ENCODE measurements at places on chromosomes 4 and X.

DNA sequence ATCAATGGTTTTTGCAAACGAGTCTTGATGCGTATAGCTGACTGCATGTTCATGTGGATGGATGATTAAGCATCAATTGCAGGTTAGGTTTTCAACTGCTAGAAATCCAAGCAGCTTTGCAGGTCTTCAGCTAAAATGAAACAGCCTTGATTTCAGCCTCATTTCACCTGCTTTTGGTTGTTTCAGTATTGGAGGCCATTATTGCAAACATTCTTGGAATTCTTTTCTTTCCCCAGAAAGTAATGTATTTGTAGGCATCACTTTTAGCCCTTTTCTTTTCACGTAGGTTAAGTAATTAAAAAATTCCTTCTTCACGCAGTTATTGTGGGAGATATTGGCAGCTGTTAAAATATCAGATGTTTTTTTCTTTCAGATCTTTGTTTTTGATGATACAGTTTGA lies 8.8 kb downstream of the ZAR1 start:
- no peak for DNase-seq

DNA sequence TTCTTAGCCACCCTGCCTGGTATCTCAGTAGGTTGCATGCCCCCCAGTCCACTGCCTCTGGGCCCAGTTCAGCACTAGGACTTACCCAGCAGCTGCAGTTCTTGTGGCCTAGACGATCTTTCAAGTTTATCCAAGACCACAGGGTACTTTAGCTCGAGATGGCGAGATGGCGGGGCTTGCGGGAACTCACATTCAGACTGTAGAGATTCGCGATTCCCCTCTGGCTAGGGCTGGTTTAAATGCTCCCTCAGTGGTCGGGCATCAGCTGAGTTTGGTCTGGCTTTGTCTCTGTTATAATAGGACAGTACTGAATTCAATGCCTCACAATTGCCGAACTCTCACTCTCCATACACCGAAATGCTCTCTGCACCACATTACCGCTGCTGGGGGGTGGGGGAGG lies 18.4 kb upstream of the RFC1 start:
- DNase-seq: no peak

- no peak for DNase-seq
These were observed 61.8 kb downstream of the ZNF732 start for GRCh38 chr4:243426-243825.

DNA sequence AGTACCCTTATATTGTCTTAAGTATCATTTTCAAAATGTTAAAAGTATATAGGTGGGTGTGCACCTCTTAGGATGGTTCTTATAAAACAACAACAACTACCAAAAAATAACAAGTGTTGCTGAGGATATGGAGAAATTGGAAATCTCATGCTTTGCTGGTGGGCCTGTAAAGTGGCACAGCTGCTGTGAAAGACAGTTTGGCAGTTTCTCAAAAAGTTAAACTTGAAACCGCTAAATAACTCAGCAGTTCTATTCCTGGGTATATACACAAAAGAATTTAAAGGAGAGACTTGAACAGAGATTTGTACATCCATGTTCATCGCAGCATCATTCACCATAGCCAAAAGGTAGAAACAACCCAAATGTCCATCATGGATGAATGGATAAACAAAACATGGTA lies 65.5 kb downstream of the HAND2 start:
- DNase-seq: no peak

DNA sequence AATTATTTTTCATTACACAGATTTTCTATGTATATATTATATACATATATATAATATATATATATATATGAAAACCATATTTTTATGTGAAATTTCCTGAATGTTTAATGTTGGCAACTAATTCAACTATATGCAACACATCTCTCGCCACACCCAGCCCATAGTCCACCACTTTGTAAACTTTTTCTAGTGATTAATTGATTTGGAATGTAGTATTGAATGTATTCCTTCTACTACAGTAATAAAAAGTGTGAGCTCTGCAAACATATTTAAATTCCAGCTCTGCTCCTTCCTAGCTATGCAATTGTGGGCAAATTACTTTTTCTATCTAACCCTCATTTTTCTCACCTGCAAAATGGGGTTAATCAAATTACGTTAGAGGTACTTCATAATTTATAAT lies 187.8 kb downstream of the TEX11 start:
- no peak for DNase-seq

- DNase-seq: no peak
These were observed 90.4 kb upstream of the VEGFC start for GRCh38 chr4:176883108-176883550.

DNA sequence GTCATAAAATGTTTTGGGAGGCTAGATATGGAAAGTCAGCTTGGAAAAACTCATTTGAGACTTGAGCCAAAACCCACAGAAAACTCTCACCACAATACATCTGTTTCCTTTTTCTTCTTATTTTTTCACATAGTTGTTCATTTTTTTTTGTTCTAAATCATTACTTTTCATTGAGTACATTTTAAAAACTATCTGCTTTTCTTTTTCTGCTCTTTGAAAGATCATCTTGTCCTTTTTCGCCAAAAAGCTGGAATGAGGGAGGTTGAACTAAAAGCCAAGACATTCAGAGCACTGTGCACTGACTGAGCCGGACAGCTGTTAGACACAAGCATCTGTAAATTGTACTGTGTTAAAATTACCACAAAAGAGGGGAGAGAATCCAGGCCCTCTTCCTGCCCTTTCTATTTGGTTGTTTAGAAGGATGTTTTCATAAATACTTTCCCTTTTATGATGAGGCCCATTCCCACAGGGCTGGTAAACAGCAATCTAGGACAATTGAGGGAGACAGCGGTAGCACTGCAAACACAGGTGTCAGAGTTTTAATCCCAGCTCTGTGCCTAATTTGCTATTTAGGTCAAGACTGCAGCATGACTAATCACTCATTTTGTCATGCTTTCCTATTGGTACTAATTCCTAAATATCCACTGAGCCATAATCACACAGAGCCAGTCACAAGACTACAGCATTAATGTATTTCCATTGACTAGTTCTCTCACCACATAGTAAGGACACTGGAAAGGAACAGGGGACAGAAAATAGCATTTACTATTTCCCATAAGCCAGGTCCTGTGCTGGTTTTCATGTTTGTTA lies 7.3 kb upstream of the RNF150 start:
- DNase-seq: no peak

- no peak for DNase-seq
These were observed 73.5 kb downstream of the HS3ST1 start for GRCh38 chr4:11355226-11355625.

DNA sequence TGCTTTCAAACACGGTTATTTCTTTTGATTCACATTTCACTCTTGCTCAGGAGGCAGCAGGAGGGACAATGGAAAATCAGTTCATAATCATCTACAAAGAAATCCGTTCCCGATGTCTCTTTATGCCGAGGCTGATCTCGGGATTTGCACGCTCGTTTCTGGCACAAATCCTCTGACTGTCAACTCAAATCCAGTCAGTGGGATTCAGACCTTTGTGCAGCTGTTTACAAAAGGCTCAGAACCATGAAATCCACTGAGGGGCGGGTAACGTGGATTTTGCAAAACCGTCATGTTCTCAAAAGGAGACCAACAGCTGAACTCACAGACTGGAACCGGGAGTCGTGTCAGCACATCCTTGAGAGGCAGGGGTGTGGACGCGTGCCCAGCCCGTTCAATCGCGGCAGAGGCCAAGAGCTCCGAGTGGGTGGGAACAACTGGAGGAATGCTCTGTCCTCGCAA lies 46.4 kb downstream of the ACOX3 start:
- DNase-seq: no peak

- no peak for DNase-seq
These were observed 4.6 kb downstream of the MAGIX start for GRCh38 chrX:49166914-49167739.

DNA sequence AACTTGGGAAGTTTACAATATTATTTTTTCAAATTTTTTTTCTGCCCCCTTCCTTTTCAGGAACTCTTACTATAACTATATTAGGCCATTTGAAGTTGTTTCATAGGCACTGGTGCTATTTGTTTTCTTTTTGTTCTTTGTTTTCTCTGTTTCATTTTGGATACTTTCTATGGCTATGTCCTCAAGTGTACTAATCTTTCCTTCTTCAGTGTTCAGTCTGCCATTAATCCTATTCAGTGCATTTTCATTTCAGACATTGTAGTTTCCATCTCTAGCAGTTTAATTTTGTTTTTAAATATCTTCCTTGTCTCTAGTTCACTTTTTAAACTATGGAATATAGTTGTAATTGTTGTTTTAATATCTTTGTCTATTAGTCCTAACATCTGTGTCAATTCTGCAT lies 48.0 kb upstream of the SMAD1 start:
- DNase-seq: no peak

GRCh38 chrX:96453139-96453538 lies 231.5 kb upstream of the DIAPH2 start:
- no peak for DNase-seq

DNA sequence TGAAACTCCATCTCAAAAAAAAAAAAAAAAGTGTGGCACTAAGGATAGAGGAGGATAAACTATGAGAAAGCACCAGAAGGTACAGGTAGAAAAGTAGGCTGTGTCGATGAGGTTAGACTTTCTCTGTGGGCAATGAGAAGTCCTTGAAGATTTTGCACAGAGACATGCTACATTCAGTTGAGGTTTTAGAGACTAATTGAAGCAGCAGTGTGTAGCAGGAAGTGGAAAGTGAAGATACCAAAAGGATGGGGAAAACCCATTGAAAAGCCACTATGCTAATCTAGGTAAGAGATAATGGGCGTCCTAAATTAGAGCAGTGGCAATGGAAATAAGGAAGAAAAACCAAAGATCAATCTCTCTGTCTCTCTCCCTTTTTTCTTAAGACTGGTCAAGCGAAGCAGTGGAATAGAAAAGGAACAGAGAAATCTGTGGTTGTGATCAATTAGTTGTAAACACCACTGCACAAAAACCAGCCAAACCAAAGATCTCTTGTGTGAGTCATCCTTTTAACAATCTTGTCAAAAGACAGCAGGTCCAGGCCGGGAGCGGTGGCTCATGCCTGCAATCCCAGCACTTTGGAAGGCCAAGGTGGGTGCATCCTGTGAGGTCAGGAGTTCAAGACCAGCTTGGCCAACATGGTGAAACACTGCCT lies 3.5 kb downstream of the SPINK2 start:
- DNase-seq: no peak

DNA sequence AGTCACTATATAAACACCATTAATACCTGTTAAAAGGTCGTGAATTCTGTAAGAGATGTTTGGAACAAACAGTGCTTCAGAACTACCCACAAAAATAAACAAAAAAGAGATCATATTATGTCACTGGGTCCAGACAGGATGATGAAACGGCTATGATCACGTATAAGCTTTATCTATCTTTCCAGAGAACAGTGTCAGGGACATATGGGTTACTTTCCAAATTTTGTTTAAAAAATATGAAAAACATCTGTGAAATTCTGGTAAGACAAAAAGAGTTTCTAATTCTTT lies 90.0 kb downstream of the SORBS2 start:
- no peak for DNase-seq

DNA sequence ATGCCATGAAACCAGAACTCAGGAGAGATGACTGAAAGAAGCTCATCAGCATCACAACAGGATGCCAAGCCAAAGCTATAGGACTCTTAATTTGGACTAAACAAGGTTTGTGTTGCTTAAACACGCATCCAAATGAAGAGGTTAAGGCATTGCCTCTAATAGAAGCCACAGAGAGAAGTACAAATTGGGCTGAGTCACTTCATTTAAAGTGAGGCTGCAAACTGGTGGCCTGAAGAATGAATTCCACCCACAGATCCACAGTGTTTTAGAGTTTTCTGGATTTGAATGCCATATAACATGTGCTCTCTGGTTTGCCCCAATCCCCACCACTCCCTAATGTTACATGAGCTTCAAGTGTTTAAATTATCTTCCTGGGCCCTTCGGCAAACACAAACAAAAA lies 103.5 kb downstream of the FIP1L1 start:
- no peak for DNase-seq

GRCh38 chr4:89665662-89666061 lies 171.3 kb downstream of the SNCA start:
- no peak for DNase-seq

DNA sequence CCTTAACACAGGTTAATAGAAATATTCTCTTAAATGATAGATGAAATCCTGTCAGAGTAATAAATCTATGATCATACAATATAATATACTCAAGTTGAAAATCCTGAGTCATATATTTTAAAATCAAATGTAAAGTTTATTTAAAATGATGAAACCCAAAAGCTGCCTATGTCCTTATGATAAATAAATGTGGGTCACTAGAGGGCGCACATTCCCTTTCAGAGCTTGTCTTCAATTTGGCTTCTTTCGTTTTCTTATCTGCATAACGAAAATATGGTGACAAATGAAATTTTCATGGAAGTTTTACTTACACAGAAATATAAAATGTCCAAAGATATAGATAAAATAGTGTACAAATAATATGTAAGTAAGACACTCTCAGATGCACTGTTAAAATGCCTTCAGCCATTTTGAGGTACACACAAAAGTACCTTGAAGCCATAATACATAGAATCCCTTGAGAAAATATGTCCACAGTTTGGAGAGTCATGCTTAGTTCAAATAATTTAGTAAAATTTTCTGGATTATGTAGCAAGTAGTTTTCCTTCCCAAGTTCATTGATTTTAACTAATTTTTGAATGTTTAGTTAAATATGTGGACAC lies 680.4 kb downstream of the DMD start:
- DNase-seq: no peak

DNA sequence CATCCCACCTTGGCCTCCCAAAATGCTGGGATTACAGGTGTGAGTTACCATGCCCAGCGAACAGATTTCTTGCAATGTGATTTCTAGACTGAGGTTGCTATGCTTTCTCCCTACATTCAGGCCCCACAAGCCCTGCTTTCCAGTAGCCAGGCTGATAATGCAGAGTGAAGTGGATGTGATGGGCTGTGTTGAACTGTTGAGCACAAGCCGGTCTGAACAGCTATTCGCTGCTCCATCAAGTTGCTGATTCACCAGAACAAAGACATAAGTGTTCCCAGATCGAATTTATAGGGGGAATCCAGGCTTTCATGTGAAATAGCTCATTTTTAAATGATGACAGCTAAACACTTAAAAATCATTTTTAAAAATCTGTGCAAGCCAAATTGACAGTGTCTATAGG lies 8.0 kb downstream of the NIPAL1 start:
- DNase-seq: no peak

DNA sequence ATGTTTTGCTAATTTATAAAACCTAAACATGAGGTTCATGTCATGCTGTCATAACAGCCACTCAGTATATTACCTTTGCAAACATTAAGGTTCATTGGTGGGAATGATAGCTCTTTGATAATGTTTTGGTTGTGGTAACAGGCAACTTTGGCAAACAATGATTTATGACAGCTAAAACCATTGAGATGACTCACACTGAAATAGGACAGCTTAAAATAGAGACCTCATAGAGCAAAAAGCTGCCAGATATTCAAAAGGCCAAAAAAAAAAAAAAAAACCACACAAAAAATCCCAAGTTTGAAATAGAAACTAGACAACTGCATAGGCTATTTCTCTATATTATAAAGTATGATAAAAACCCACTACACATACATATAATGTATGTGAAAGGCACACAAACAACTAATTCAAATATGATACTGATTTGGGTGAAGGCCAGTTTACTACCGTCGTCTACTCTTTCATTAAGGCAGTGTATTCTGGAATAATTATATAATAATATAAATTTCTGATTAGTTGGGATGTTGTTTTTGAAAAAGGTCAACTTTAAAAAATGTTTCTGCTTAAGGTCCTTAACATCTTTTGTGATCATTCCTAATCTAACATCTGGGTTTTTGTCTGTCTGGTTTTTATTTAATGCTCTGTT lies 646.0 kb upstream of the PITX2 start:
- no peak for DNase-seq
